ENCODE measurements at places on chromosomes 7 and 10. TPM values are rescaled to one million over a fixed set of nuclear protein-coding genes. Genes with fewer than 3 reads are reported as not detected.

GRCh38 chr10:91002656-91003055 lies 81.8 kb upstream of the ANKRD1 start:
- H3K4me1 ChIP-seq, result peaks cover 9% of the 10 kb centered on the region
- H3K27me3 ChIP-seq, result no peaks in the 10 kb centered on the region
- no peak for DNase-seq
- H3K27ac ChIP-seq, result no peak overlapping the region
- no peak overlapping the region for H3K4me3 ChIP-seq

- H3K27ac ChIP-seq, result no peak overlapping the region
- no peak overlapping the region for H3K4me3 ChIP-seq
- no peaks in the 10 kb centered on the region for H3K27me3 ChIP-seq
Observed at GRCh38 chr10:95031656-95032055, 37.6 kb downstream of the CYP2C8 start.

AKR1D1 gene
- not detected for total RNA-seq

TBX20 gene
- 155 TPM for total RNA-seq

Measured in heart left ventricle (tissue), 16 donors.